ENCODE measurements at places on chromosomes 13 and 19.

DNA sequence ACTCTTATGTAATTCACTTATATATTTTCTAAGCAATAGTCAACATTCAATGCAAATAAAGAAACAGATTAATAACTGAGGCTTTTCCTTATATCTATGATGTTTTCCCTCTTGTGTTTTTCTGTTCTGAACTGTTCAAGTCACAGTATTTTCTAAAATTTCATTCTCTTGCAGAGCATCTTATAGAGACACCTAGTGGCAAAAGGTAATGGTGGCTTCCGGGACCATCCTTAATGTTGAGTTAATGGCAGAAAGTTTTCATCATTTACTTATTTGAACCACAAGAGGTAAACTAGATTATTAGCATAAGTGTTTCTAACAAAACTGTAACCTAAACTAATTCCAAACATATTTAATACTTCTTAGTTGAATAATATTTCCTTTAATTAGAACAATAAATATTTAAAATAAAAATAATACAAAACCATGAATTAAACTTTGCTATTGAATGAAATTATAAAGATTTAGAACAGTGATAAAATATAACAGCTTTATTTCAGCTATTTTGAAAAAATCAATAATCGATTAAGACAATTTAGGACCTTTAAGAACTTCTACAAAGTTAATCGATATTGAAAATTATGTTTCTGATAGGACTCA is 1.7 kb upstream of the SLITRK5 start:
- no peak for DNase-seq

DNA sequence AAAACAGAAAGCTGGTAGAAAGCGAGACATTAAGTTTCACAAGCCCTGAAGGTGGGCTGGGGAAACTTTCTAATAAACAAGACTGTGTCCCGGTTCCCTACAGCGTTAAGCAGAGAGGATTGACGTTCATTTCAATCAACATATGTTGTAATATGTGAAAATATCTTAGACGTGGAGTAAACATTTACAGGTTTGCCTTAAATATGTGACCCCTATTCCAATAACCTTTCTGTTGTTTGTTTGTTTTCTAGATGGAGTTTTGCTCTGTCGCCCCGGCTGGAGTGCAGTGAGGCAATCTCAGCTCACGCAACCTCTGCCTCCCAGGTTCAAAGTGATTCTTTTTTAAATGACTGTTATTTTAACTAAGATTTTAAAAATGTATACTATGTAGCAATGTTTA is 526.2 kb downstream of the SUCLA2 start:
- DNase-seq = no peak

DNA sequence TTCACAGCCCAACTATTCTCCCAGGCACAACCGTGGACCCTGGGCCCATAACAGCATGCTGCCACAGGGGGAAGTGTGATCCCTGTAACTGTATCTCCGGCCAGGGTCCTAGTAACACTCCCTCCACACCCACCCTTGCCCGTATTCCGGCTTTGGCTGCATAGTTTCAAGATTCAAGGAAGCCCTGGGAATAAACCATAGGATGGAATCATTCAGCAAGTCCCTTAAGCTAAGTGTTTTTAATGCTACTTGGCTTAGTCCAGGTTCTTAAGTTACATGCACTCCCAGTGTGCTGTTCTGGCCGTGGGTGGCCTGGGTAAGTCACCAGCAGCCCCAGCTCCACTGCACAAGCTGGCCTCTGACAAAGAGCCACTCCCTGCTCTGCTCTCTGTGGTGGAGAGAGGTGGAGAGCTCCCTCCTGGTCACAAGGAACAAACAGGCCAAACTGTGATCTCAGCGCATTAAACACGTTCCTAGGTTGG is 532.4 kb upstream of the SGCG start:
- no peak for DNase-seq

- DNase-seq = no peak
Measured at GRCh38 chr13:72126424-72126823, 259.4 kb upstream of the DACH1 start.

GRCh38 chr19:37975596-37976515 is 68.8 kb downstream of the SIPA1L3 start:
- no peak for DNase-seq

GRCh38 chr19:6970021-6970420 is 51.2 kb downstream of the MBD3L2B start:
- no peak for DNase-seq

DNA sequence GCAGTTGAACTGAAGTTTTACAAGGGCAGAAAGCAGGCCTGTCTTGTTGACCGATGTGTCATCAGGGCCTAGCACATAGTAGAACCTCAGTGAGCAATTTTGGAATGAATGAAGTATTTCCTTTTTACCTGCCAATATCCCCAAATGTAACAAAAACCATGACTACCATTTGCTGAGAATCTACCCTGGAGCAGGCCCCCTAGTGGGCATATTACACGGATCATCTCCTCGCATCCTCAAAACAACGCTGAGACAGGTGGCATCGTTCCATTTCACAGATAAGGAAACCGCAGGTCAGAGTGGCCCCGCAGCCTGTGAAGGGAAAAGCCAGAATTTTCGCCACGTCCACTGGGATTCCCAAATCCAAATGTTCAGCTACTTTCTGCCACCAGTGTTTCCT is 77.9 kb downstream of the CACNA1A start:
- DNase-seq = peak; percentile 3

DNA sequence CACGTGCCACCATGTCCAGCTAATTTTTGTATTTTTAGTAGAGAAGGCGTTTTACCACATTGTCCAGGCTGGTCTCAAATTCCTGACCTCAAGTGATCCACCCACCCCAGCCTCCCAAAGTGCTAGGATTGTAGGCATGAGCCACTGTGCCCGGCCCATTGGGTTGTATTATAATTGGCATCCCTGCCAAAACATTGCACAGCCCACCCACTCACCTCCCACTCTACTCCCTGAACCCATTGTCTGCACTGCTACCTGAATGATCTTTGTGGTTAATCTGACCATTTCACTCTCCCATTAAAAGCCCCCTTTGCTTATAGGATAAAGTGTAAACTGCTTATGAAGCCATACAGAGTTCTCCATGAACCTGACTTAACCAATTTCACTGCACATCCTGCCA is 26.3 kb upstream of the KCTD12 start:
- no peak for DNase-seq

DNA sequence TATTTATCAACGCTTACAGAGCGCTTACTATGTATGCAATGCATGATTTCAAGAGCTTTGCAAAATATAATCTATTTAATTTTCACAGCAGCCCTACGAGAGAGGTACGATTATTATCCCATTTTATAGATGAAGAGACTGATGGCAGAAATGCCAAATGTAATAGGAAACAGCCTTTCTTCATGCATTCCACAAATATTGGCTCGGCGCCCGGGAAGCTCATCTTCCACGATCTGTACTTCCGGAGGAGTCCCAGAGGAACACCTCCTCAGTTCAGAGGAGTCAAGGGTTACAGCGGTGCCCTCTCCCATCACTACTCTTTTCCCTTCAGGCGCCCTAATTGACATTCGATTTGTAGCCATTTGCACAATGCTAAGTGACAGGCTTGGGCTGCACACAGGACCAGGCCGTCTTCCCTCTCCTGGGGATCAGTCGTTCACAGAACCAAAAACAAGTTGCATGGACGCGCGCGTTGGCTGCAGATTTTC is 1.1 kb upstream of the ARHGAP35 start:
- no peak for DNase-seq

- DNase-seq = peak; percentile 29
Measured at GRCh38 chr13:51726446-51727193, 77.3 kb downstream of the DHRS12 start.

GRCh38 chr19:23855676-23856075 is 59.0 kb upstream of the ZNF726 start:
- DNase-seq = no peak

Data from AG04450 (cell line).